Neural progenitor cell (in vitro differentiated cells): ENCODE measurements at places on chromosomes 11 and 22.

- DNase-seq: no peak
These were observed 47.8 kb downstream of the BARX2 start for GRCh38 chr11:129423426-129423825.

DNA sequence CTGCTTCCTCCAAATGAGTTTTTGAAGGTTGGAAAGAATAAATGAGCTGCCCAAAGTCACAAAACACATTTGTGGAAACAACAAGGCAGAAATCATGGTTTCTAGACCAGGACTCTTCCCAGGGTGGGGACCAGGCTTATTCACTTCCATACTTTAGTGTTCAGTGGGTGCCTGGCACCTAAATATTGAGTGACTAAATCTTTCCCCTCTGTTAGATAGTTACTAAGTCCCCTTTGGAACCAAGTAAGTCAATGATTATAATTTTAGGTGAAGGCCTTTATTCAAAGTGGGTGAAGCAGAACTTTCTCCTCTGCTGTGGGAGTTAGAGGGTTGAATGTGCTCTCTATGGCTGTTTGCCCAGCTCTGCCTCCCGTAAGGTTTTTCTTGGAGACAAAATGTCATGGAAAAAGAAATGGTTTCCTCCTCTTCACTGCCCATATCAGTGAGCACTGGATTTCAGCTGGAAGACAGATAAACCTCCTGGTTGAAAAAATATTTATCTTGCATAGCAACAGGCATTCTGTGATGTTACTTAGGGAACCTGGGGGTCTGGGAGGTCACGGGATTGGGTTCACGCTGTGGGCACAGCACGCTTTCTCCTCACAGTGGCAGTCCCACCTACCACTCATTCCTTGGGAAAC is 117.8 kb downstream of the CCDC81 start:
- DNase-seq: no peak

GRCh38 chr11:45144126-45145082 is 2.0 kb upstream of the PRDM11 start:
- no peak for DNase-seq

DNA sequence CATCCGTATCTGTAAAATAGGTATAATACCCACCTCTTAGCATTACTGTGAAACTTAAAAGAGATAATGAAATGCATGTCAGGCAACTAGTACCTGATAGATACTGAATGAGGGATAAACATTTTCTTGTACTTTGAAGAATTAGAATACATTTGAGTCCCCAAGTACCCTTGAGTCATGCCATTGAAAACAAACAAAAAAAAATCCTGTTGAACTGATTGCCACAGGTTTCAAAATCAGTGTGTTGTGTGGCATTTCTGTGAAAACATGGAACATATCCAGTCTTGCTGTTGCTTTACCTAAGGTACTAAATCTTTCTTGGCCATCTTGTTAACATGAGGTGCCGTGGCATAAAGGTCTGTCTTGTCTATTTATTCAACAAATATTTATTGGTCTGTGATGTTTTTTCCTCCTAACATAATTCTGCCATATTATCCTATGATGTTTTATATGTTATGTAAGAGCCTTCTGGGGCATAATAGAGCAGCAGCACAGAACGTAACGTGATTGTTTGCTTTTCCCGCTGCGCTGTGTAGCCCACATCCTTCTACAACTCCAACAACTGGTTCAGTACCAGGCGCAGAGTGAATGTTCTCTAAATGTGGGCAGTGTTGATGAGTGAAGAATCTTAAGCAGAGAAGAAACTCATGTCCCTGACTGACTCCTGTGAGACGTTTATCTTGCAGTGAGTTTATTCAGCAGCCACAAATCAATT is 79.3 kb upstream of the RAB1B start:
- no peak for DNase-seq

DNA sequence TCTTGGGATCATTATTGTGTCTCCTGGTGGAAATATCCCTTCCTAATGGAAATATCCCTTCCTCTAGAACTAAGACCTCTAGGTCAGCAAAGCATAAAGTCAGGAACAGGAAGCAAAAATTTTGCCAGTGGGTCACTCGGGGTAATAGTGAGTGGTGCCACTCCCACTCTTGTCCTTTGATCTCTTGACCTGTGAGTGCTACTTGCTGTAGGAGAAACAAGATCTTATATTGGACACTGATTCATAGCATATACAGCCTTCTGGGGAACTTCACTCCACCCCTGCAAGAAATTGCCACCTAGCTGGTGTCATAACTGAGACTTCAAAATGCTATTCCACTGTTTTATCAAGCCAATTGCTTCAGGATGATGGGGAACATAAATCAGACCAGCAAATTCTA is 44.7 kb upstream of the TMEM45B start:
- no peak for DNase-seq

DNA sequence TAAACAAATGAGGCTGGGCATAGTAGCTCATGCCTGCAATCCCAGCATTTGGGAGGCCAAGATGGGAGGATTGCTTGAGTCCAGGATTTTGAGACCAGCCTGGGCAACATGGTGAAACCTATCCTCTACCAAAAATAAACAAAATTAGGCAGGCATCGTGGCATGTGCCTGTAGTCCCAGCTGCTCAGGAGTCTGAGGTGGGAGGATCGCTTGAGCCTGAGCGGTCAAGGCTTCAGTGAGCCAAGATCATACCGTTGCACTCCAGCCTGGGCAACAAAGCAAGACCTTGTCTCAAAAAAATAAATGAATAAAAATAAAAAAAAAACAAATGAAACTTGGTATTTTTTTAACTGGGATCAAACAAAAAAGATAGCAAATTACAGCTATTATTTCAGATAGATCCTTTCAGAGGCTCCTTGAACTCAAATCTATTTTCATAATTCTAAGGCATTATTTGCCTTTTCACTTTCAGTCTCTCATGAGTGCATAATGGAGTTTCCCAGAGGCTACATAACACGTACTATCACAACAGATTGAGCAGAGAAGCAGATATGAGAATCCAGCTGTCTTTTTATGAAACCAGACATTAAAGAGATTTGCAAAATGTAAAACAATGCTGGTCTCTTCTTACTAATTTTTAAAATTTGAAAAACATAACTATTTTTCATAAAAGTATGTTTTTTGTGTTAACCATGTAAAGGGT is 23.1 kb downstream of the DDIAS start:
- DNase-seq: no peak
